SHP77 (cell line): ENCODE measurements at places on chromosomes 4 and X.

DNA sequence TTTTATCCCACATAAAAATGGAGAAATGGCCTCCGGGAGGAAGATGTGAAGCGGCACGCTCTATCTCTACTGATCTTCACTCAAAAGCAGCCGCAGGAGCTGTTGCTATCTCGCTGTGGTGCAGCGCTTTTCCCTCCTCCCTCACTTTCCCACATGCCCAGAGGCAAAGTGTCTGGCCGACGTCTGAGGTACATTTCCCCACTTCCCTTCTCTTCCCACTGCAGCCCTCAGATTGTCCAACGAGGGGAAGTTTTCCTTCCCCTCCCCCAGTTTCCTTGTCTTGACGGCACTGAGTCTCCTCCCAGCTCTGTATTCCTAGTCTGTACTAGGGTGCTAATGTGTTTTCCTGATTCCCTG, 660 bp upstream of the COL25A1 start:
- no peak for DNase-seq

- DNase-seq, result no peak
Observed at GRCh38 chr4:110733901-110734300, 111.0 kb upstream of the PITX2 start.

DNA sequence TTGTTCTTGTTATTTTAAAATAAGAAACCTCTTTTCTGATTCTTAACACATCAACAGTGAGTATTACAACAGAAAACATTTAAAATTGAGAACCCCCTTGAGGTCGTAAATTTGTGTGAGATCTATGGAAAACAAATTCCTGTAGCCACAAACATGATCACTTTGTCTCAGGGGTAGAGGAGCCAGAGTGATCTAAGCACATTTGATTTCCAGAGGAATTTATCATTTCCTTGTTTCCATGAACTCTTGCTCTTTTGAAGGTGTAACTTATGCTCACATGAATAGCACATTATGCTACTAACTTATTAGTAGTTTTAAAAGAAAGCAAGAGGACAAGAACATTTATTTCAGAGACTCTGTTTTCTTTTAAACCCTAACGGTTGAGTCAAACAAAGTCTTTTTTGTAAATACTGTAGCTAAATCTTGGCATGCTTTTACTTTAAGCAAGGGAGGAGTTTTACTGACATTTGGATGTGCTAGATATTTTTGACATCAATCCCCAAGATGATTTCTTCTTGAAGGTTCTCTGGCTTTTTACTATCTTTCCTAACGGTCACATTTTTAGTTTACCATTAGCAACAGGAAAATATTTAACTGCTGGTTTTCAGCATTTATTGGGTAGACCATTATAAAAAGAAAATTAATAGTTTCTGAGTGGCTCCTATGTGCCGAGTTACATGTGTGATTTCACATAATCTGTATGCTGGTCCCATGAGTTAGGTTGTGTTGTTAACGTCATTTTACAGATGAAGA, 27.9 kb upstream of the ZCCHC12 start:
- DNase-seq, result no peak

- no peak for DNase-seq
Observed at GRCh38 chr4:139163806-139164206, 13.2 kb downstream of the ELF2 start.

DNA sequence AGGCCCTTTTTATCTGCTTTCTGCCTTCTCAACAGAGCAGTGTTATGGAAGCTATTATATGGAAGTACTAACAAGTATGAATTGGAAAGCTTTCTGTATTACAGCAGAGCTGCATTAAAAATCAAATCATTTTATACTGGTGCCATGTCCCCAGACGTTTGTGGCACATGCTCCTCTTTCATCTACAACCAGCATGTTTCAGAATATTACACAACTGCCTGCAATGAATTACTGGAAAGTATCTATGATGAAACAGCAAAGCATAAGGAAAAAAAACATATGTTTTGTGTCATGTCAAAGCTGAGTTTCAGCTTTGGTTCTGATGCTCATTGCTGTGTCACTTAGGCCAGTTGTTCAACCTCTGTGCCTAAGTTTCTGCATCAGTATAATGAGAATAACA, 576.8 kb downstream of the GBA3 start:
- DNase-seq, result no peak

DNA sequence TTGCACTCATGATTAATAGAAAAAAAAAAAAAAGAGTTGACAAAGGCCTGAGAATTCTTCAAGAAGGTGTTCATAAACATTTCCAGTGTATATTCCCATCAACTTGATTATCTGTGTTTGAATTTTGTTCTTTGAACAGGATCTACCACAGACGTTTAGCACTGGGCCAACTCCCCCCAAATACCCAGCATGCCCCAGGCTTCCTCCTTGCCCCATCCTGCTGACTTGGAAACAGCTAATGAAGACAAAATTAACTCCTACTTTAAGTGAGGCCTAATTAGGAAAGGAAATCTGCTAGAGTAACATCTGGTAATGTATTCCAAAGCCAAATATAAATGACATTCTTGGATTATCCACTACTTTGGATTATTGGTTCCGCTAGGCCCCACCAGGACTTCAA, 52.5 kb downstream of the PPARGC1A start:
- no peak for DNase-seq

DNA sequence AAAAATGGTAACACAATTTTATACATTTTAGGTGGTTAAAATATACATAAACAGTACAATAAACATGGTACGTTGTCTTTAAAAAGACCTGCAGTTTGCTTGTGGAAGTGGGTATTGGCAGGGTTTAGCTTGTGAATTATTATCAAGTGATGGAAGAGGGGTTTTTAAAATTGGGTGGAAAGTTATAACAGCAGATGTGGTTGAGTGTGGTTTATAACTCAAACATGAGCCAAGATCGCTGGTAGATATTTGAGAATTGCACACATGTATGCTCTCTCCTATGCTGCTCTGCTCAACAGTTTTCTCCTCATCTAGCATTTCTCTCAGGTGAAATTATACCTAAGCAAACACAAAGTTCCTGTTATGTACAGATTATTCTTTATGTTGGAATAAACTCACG, 14.0 kb downstream of the EPGN start:
- no peak for DNase-seq

- DNase-seq, result no peak
Observed at GRCh38 chrX:77768787-77769186, 17.2 kb downstream of the ATRX start.
